Hepatocyte (in vitro differentiated cells): ENCODE measurements at places on chromosomes 12 and 14. TPM values are rescaled to one million over a fixed set of nuclear protein-coding genes. Genes with fewer than 3 reads are reported as not detected.

GPX2 gene
- 59.8 and 88.9 TPM in 2 replicates for total RNA-seq

TSHR gene
- 0.08 TPM in 1 of 2 replicates, not detected in the other for total RNA-seq

L3HYPDH gene
- 21.8 and 36.2 TPM in 2 replicates for total RNA-seq

CLEC4A gene
- total RNA-seq, result not detected in 2 replicates

CISTR gene
- not detected in 2 replicates for total RNA-seq

KRT1 gene
- total RNA-seq, result 0.13 TPM in 1 of 2 replicates, not detected in the other

GRCh38 chr14:87286191-87286590 is 706.8 kb downstream of the GALC start:
- H3K27ac ChIP-seq, result no peak overlapping the region
- H3K27me3 ChIP-seq, result no peaks in the 10 kb centered on the region
- H3K36me3 ChIP-seq, result no peaks in the 10 kb centered on the region
- DNase-seq, result no peak
- no peak overlapping the region for H3K4me3 ChIP-seq

- H3K4me3 ChIP-seq, result no peak overlapping the region
- H3K27ac ChIP-seq, result no peak overlapping the region
- no peaks in the 10 kb centered on the region for H3K36me3 ChIP-seq
- peaks cover 14% of the 10 kb centered on the region for H3K4me1 ChIP-seq
- DNase-seq, result no peak
Measured at GRCh38 chr12:71442567-71442931, 3.0 kb downstream of the LGR5 start.

DNA sequence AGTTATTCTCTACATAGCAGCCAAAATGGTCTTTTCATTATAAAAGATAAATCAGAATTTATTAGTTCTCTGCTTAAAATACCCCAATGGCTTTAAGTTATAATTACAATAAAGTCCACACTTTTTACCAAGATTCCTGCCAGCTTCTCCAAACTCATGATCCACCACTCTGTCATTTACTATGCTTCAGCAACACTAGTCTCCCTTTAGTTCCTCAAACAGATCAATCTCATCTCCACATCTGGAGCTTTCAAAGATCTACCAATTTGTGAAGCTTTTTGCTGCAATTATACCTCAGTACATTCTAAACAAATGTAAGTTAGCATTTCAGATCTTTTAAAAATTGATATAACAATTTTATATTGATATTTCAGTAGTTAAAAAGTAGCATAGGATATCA is 24.9 kb downstream of the CATSPERB start:
- H3K36me3 ChIP-seq, result no peaks in the 10 kb centered on the region
- no peaks in the 10 kb centered on the region for H3K27me3 ChIP-seq
- H3K4me1 ChIP-seq, result no peaks in the 10 kb centered on the region
- H3K4me3 ChIP-seq, result no peak overlapping the region
- no peak for DNase-seq
- no peak overlapping the region for H3K27ac ChIP-seq

DNA sequence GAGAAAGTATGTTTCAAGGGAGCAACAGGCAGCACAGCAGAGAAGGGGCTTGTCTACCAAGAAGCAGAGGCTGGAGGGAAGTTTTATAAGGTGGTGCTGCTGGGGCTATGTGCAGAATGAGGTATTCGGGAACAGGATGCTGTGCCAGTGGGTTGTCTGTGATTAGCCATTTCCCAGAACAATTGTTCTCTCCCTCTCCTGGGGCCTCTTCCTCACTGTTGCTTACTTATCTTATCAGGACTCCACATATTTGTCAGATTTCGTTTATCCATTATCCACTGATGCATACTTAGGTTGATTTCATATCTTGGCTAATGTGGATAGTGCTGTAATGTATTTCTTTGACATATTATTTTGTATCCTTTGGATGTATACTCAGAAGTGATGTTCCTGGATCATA is 195.1 kb upstream of the RTL1 start:
- no peak for DNase-seq
- peak overlapping the region; percentile 37 for H3K27ac ChIP-seq
- no peak overlapping the region for H3K4me3 ChIP-seq
- H3K27me3 ChIP-seq, result no peaks in the 10 kb centered on the region

GRCh38 chr14:26738571-26738970 is 140.7 kb upstream of the NOVA1 start:
- H3K4me3 ChIP-seq, result no peak overlapping the region
- H3K4me1 ChIP-seq, result no peaks in the 10 kb centered on the region
- DNase-seq, result no peak
- H3K27ac ChIP-seq, result no peak overlapping the region
- H3K27me3 ChIP-seq, result no peaks in the 10 kb centered on the region
- H3K36me3 ChIP-seq, result no peaks in the 10 kb centered on the region

- no peak overlapping the region for H3K4me3 ChIP-seq
- no peaks in the 10 kb centered on the region for H3K27me3 ChIP-seq
- H3K27ac ChIP-seq, result no peak overlapping the region
- DNase-seq, result no peak
Measured at GRCh38 chr14:58540749-58541632, 96.8 kb upstream of the DACT1 start.

DNA sequence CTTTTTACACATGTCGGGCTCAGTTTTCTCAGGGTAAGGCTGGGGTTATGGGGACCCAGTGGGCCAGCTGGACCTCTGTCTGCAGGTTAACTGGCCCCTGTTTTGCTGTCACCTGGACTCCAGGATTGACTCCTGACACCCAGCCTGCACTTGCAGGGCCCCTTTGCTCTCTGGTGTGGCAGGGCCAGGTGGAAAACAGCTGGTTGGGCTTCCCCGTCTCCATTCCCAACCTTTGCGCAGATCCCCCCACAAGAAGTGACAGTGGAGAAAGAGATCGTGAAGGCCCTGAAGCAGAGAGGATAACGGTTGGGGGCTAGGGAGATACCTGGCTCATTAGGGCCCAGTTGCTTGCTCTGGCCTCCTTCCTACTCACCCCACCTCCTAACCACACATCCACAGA is 1.5 kb upstream of the PPP1R1A start:
- peaks cover 7% of the 10 kb centered on the region for H3K4me1 ChIP-seq
- no peak overlapping the region for H3K27ac ChIP-seq
- no peak for DNase-seq
- peaks cover 13% of the 10 kb centered on the region for H3K27me3 ChIP-seq
- no peak overlapping the region for H3K4me3 ChIP-seq

GRCh38 chr14:95471476-95471875 is 45.0 kb downstream of the SYNE3 start:
- H3K27me3 ChIP-seq, result no peaks in the 10 kb centered on the region
- no peaks in the 10 kb centered on the region for H3K36me3 ChIP-seq
- DNase-seq, result no peak
- peaks cover 12% of the 10 kb centered on the region for H3K4me1 ChIP-seq
- H3K27ac ChIP-seq, result no peak overlapping the region
- H3K4me3 ChIP-seq, result no peak overlapping the region

GRCh38 chr12:19312637-19313036 is 126.7 kb upstream of the AEBP2 start:
- no peaks in the 10 kb centered on the region for H3K4me1 ChIP-seq
- DNase-seq, result no peak
- no peak overlapping the region for H3K4me3 ChIP-seq
- no peak overlapping the region for H3K27ac ChIP-seq
- no peaks in the 10 kb centered on the region for H3K27me3 ChIP-seq
- no peaks in the 10 kb centered on the region for H3K36me3 ChIP-seq
